Activated naive CD8-positive, alpha-beta T cell treated with anti-CD3 and anti-CD28 coated beads for 36 hours (primary cell): ENCODE measurements at places on chromosomes 4 and X. TPM values are rescaled to one million over a fixed set of nuclear protein-coding genes. Genes with fewer than 3 reads are reported as not detected.

SH3TC1 gene
- 7.8 TPM for total RNA-seq

DNA sequence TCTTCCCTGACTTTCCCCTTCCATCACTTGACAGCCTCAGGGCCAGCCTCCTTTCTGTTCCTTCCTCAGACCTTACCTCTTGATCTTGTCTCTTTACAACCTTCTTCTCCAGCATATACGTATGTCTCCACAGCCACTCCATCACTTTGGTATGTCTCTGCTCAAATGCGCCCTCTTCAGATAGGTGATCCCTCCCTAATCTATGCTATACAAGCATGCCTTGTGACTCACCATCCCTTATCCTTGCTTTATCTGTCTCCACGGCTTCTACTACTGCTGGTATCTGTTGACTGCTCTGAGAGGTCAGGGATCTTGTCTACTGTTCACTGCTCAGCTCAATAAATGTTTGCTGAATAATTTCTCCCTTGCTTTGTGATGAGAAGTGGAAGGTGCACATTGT is 9.0 kb downstream of the ARAP2 start:
- peaks cover 74% of the 10 kb centered on the region for H3K36me3 ChIP-seq
- no peak for DNase-seq
- H3K4me1 ChIP-seq, result peaks cover 49% of the 10 kb centered on the region

GRCh38 chr4:85812776-85813175 is 337.8 kb downstream of the ARHGAP24 start:
- H3K36me3 ChIP-seq, result peaks cover 2% of the 10 kb centered on the region
- peaks cover 7% of the 10 kb centered on the region for H3K4me1 ChIP-seq
- H3K27me3 ChIP-seq, result no peaks in the 10 kb centered on the region
- no peak for DNase-seq
- no peak overlapping the region for H3K4me3 ChIP-seq

DNA sequence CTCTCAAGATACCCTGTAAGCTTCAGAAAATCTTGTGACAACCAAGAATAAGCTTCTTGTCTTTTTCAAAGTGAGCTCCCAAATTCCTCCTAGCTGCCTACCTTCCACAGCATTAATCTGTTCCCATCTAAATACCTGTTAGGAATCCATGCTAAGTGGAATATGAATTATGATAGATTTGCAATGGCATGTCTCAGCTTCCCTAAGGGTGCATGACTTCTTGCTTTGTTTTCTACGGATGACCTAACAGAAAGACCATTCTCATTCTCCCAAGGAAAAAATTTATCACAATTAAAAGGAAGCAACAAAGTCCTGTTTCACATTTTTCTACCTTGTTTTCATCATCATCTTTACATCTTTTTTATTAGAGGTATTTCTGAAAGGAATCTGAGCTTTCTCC is 532.7 kb downstream of the GRXCR1 start:
- no peaks in the 10 kb centered on the region for H3K4me1 ChIP-seq
- no peak overlapping the region for H3K27ac ChIP-seq
- no peaks in the 10 kb centered on the region for H3K27me3 ChIP-seq
- no peak for DNase-seq

GLUD2 gene
- total RNA-seq, result 0.21 TPM

GRCh38 chrX:41720125-41720779 is 3.7 kb upstream of the GPR82 start:
- peaks cover 44% of the 10 kb centered on the region for H3K4me1 ChIP-seq
- peak overlapping the region; percentile 87 for H3K27ac ChIP-seq
- H3K4me3 ChIP-seq, result no peak overlapping the region
- peaks cover 47% of the 10 kb centered on the region for H3K36me3 ChIP-seq
- DNase-seq, result peak; percentile 63

- no peaks in the 10 kb centered on the region for H3K27me3 ChIP-seq
- peaks cover 38% of the 10 kb centered on the region for H3K36me3 ChIP-seq
- H3K4me1 ChIP-seq, result peaks cover 42% of the 10 kb centered on the region
These were observed 569.3 kb upstream of the DIPK2B start for GRCh38 chrX:45769761-45770582.

DNA sequence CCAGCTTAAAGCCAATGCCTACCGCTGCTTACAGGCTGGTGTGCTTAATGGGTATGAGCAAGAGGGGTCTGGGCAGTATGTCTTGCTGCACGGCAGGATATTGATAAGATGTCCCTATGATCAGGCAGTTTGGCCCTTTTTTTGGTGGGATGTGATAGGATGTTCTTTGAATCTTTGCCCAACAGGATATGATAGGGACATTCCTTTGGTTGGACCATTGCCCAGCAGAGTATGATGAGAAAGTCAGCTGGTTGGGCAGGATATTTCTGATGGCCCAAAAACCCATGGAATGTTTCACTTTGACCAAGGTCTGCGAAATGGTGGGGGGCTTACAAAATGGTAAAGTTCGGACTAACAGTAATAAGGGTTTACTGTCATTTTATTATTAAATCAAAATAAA is 1060.6 kb downstream of the STIM2 start:
- no peaks in the 10 kb centered on the region for H3K36me3 ChIP-seq
- no peaks in the 10 kb centered on the region for H3K4me1 ChIP-seq
- DNase-seq, result no peak
- H3K27me3 ChIP-seq, result no peaks in the 10 kb centered on the region
- H3K27ac ChIP-seq, result no peak overlapping the region
- H3K4me3 ChIP-seq, result no peak overlapping the region

DNA sequence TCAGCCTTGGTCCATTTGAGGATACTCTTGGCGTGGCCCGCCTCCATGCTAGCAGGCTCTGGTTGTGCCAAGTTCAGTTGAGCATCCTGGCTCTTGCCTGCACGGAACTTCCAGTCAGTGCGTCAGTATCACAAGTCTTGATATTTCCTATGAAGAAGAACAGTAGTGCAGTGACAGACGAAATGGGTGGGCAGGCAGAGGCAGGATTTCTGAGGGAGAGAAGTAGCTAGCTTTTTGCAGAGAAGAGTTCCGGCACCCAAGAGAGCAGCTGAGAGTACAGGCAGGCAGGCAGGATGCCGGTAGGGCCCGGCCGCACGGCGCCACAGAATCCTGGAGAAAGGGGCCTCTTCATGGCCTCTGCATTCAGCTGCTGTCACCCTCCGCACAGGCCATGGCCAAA is 56.1 kb upstream of the MSANTD1 start:
- H3K27ac ChIP-seq, result no peak overlapping the region
- H3K4me3 ChIP-seq, result no peak overlapping the region
- no peaks in the 10 kb centered on the region for H3K27me3 ChIP-seq
- peaks cover 29% of the 10 kb centered on the region for H3K36me3 ChIP-seq
- DNase-seq, result no peak

- H3K4me3 ChIP-seq, result no peak overlapping the region
- peaks cover 7% of the 10 kb centered on the region for H3K36me3 ChIP-seq
- peaks cover 50% of the 10 kb centered on the region for H3K4me1 ChIP-seq
- no peaks in the 10 kb centered on the region for H3K27me3 ChIP-seq
- DNase-seq, result peak; percentile 41
These were observed 65.8 kb upstream of the MSN start for GRCh38 chrX:65601530-65602220.

DNA sequence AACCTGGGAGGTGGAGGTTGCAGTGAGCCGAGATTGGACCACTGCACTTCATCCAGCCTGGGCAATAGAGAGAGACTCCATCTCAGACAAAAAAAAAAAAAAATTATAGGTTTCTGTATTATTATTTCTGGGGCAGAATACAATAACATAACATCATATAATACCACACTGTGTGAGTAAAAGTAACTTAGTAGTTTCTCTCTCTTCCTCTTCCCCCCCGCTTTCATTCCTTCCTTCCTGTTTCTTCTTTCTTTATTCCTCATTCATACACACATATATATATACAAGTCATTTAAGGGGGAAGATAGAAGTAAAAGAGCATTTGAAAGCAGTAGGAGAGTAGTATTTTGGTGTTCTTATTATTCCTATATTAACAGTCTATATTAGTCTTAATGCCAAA is 55.9 kb upstream of the FHDC1 start:
- no peak overlapping the region for H3K4me3 ChIP-seq
- no peaks in the 10 kb centered on the region for H3K27me3 ChIP-seq
- no peak for DNase-seq
- no peak overlapping the region for H3K27ac ChIP-seq
- peaks cover 33% of the 10 kb centered on the region for H3K36me3 ChIP-seq

DNA sequence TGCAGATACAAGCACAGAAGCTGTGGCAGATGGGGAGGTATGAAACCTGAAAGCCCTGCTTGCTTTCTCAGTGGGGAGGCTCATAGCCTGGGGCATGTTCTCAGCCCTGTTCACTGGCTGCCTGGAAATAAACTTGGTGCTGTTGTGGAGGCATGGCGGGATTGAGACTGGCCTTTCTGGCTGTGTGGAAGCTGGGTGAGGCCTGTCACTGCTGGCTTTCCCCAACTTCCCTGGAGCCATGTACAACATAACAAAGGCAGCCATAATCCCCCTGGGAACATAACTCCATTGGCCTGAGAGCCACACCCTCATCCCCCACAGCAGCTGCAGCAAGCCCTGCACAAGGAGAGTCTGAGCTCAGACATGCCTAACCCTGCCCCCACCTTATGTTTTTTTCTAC is 237.7 kb upstream of the TLL1 start:
- H3K27me3 ChIP-seq, result no peaks in the 10 kb centered on the region

GRCh38 chr4:142585411-142585810 is 260.7 kb downstream of the INPP4B start:
- H3K27ac ChIP-seq, result no peak overlapping the region
- no peaks in the 10 kb centered on the region for H3K27me3 ChIP-seq
- H3K4me3 ChIP-seq, result no peak overlapping the region
- H3K4me1 ChIP-seq, result peaks cover 21% of the 10 kb centered on the region

IL13RA2 gene
- total RNA-seq, result not detected

SLIT2 gene
- total RNA-seq, result not detected

DNA sequence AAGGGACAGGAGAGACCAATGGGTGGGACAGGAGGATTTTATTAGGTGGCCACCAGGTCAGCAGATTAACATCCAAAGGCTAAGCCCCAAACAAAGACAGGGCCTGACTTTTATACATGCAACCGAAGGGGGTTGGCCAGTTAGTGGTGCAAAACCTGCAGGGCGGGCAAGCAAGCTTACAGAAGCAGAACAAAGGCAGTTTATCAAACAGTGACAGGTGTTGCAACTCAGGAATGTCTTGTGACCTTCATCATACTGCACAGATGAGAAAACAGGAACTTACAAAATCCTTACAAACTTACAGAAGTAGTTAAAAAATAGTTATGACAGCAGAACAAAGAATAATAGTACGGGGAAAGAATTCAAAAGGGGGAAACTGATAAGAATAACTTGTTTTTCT is 708.1 kb downstream of the GLUD2 start:
- no peaks in the 10 kb centered on the region for H3K36me3 ChIP-seq
- DNase-seq, result no peak
- H3K4me3 ChIP-seq, result no peak overlapping the region
- H3K4me1 ChIP-seq, result no peaks in the 10 kb centered on the region
- H3K27me3 ChIP-seq, result peaks cover 3% of the 10 kb centered on the region

FHDC1 gene
- 0.08 TPM for total RNA-seq

PASD1 gene
- not detected for total RNA-seq

- no peak for DNase-seq
- H3K27ac ChIP-seq, result no peak overlapping the region
- no peak overlapping the region for H3K4me3 ChIP-seq
- H3K4me1 ChIP-seq, result no peaks in the 10 kb centered on the region
- no peaks in the 10 kb centered on the region for H3K36me3 ChIP-seq
These were observed 203.6 kb upstream of the AGTR2 start for GRCh38 chrX:115966920-115967319.

GRCh38 chrX:148381603-148382002 is 118.8 kb upstream of the AFF2 start:
- peak overlapping the region; percentile 76 for H3K4me3 ChIP-seq
- H3K4me1 ChIP-seq, result peaks cover 20% of the 10 kb centered on the region
- peak overlapping the region; percentile 97 for H3K27ac ChIP-seq
- DNase-seq, result no peak
- no peaks in the 10 kb centered on the region for H3K27me3 ChIP-seq

REELD1 gene
- not detected for total RNA-seq

- H3K27ac ChIP-seq, result no peak overlapping the region
- no peak overlapping the region for H3K4me3 ChIP-seq
- peaks cover 10% of the 10 kb centered on the region for H3K27me3 ChIP-seq
- no peaks in the 10 kb centered on the region for H3K4me1 ChIP-seq
- H3K36me3 ChIP-seq, result no peaks in the 10 kb centered on the region
- no peak for DNase-seq
These were observed 128.6 kb upstream of the MAP9 start for GRCh38 chr4:155505321-155505720.

DNA sequence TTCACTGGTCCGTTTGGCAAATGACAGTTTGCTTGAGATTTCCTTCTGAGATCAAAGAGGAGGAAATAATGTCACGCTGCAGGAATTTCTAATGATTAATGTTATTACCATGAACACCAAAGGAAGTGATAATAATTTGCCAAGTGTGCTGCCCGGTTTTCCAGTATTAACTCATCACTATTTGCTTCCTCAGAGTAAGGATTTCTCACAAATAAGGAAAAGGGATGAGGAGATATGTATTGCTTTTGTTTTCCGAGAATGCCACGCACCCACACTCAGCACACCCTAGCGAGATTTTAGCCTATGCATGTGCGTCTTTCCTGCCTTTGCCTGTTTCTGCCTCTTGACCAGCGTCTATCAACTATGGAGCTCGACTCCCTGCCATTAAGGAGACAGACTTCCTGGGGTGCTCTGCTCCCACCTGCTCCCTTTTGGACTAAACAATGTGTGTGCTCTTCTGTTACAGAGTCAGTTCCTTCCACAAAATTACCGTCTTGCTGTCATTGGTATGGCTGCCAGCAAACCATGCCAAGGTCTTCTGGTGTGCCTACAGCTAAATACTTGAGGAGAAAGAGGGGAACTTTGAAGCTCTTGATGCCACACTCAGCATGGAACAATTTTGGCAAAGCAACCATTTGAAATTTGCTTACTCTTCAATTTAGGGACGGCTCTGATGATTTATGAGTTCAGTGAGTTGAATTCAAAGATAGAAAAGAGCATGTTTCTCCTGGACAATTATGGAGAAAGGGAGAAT is 393.1 kb upstream of the ZFP42 start:
- H3K4me1 ChIP-seq, result no peaks in the 10 kb centered on the region
- H3K27ac ChIP-seq, result no peak overlapping the region
- H3K36me3 ChIP-seq, result no peaks in the 10 kb centered on the region
- no peak for DNase-seq
